ENCODE measurements at places on chromosomes 12 and 14. TPM values are rescaled to one million over a fixed set of nuclear protein-coding genes. Genes with fewer than 3 reads are reported as not detected.

DNA sequence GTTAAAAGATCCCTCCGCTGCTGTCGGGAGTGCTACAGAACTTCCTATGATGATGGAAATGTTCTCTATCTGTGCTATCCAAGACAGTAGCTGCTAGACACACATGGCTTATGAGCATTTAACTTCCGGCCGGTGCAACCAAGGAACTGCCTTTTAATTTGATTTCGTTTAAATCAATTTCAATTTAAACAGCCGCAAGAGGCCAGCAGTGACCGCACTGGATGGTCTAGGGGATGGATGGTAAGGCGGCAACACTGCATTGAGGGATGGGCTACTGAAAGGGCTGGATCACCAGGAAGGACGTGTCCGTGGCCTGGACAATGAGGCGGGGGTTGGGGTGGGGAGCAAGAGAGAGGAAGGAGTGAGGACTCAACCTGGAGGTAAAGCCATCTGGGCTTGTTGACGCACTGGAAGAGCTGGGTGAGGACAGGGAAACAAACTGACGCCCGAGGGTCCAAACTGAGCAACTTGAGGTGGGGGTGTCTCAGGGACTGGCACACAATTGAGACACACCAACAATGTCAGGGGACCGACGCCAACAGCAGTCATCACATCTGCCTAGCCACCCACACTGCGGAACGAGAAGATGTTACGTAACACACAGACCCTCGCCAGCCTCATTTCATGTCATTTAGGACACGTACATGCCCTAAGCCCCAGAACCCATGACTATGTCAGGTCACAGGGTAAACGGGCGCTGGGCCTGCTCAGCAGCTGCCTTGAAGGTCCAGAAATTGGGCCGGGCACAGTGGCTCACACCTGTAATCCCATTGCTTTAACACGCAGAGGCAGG lies 57.6 kb downstream of the SCARB1 start:
- DNase-seq: no peak
- H3K4me3 ChIP-seq: no peak overlapping the region
- H3K27me3 ChIP-seq: no peaks in the 10 kb centered on the region
- no peak overlapping the region for H3K27ac ChIP-seq

The ADAM21 gene
- not detected for total RNA-seq

The STAB2 gene
- not detected for total RNA-seq

DNA sequence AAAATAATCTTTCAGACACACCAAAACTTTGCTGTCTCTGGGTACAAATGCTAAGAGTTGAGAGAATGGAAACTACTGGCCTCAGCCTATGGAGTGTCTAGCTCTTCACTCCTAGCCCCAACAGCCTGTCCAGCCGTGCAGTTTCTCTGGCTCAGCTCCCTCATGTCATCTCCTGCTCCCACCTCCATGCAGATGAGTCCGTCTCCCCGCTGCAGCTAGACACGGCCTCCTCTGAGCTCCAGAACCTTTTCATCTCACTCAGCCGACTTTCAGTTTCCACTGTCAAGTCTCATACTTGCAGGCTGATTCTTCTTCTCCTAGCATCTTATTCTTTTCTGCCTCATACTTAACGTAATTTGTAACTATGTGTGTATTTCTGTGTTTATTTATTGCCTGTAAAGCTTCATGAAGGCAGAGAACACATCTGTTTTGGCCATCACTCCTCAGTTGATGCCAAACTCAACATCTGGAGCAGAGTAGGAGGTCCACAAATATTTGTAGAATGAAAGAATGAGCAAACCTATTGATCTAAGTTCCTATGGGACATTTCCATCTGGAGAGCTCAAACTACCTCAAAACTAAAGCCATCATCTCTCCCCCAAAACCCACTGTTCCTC lies 139.8 kb upstream of the PWP1 start:
- no peak for DNase-seq
- H3K27ac ChIP-seq: peak overlapping the region; percentile 29
- H3K36me3 ChIP-seq: no peaks in the 10 kb centered on the region
- H3K27me3 ChIP-seq: no peaks in the 10 kb centered on the region

The RDH5 gene
- total RNA-seq: 5.9 TPM

The TCL1B gene
- total RNA-seq: not detected

GRCh38 chr14:56797003-56797568 lies 13.2 kb downstream of the OTX2 start:
- no peak for DNase-seq
- H3K4me1 ChIP-seq: no peaks in the 10 kb centered on the region
- H3K27ac ChIP-seq: no peak overlapping the region
- H3K27me3 ChIP-seq: peaks cover 100% of the 10 kb centered on the region

GRCh38 chr14:90739318-90740068 lies 76.7 kb downstream of the TTC7B start:
- no peak overlapping the region for H3K27ac ChIP-seq
- H3K4me1 ChIP-seq: peaks cover 31% of the 10 kb centered on the region
- H3K36me3 ChIP-seq: no peaks in the 10 kb centered on the region
- no peak for DNase-seq
